ENCODE measurements at places on chromosomes 13 and 19. TPM values are rescaled to one million over a fixed set of nuclear protein-coding genes. Genes with fewer than 3 reads are reported as not detected.

Gene GTF3A
- total RNA-seq: 73.3 TPM

Gene VAV1
- not detected for total RNA-seq

- no peaks in the 10 kb centered on the region for H3K4me1 ChIP-seq
- no peaks in the 10 kb centered on the region for H3K27me3 ChIP-seq
- no peak overlapping the region for H3K27ac ChIP-seq
- DNase-seq: no peak
These were observed 193.2 kb upstream of the UBL3 start for GRCh38 chr13:30043631-30043925.

DNA sequence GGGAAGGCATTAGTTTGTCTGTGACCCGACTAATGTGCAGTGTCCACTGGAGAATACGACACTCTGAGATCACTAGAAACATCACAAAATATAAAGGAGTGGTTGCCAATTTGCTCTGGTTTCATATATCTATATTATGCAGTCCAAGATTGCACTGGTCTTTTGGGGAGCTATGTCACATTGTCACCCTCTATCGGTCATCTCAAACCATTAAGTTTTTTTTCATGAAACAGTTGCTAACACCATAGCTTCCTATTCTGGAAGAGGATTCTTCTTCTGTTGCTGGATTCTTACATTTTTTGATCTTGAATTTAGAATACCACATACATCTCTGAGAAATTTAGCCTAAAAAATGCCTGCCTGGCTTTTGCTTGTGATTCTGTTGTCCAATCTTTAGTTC lies 168.6 kb downstream of the LACC1 start:
- peaks cover 7% of the 10 kb centered on the region for H3K27me3 ChIP-seq
- no peaks in the 10 kb centered on the region for H3K4me1 ChIP-seq
- no peak for DNase-seq
- no peak overlapping the region for H3K4me3 ChIP-seq

- H3K4me1 ChIP-seq: no peaks in the 10 kb centered on the region
- H3K4me3 ChIP-seq: no peak overlapping the region
- no peaks in the 10 kb centered on the region for H3K36me3 ChIP-seq
- H3K27ac ChIP-seq: no peak overlapping the region
- no peak for DNase-seq
- peaks cover 9% of the 10 kb centered on the region for H3K27me3 ChIP-seq
These were observed 225.3 kb downstream of the LACC1 start for GRCh38 chr13:44104969-44105368.

Gene AXL
- 172 TPM for total RNA-seq

Gene OR7C1
- not detected for total RNA-seq

- peaks cover 13% of the 10 kb centered on the region for H3K36me3 ChIP-seq
- DNase-seq: peak; percentile 59
- peaks cover 15% of the 10 kb centered on the region for H3K4me1 ChIP-seq
- H3K4me3 ChIP-seq: no peak overlapping the region
- H3K27ac ChIP-seq: peak overlapping the region; percentile 12
These were observed 2.9 kb downstream of the LSM7 start for GRCh38 chr19:2325281-2326046.

DNA sequence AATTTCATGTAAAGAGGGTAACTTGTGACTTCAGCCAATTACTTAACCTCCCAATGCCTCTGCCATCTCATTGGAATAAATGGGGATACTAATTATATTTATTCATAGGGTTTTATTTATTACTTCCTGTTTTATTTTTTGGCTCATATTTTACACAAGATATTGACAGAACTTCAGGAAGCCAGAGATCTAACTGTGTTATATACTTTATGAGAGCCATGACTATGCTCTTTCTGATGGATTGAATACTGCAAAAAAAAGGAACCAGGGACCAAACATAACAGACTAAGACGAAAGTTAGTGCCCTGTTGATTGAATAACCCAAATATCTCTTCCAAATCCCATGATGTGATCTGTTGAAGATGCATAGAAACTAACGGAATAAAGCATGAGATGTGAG lies 243.3 kb upstream of the STARD13 start:
- no peak for DNase-seq
- no peak overlapping the region for H3K4me3 ChIP-seq
- H3K36me3 ChIP-seq: no peaks in the 10 kb centered on the region
- H3K27ac ChIP-seq: no peak overlapping the region
- H3K4me1 ChIP-seq: no peaks in the 10 kb centered on the region

- no peak for DNase-seq
- H3K4me3 ChIP-seq: no peak overlapping the region
- H3K27ac ChIP-seq: no peak overlapping the region
- H3K4me1 ChIP-seq: peaks cover 8% of the 10 kb centered on the region
- peaks cover 7% of the 10 kb centered on the region for H3K27me3 ChIP-seq
- H3K36me3 ChIP-seq: no peaks in the 10 kb centered on the region
These were observed 1.5 kb downstream of the UNC13A start for GRCh38 chr19:17686592-17687024.

Gene CCL25
- total RNA-seq: not detected

GRCh38 chr13:23817830-23818229 lies 71.4 kb downstream of the MIPEP start:
- peaks cover 3% of the 10 kb centered on the region for H3K4me1 ChIP-seq
- no peak for DNase-seq
- H3K27me3 ChIP-seq: no peaks in the 10 kb centered on the region
- H3K27ac ChIP-seq: no peak overlapping the region
- no peak overlapping the region for H3K4me3 ChIP-seq

GRCh38 chr13:97615266-97615665 lies 181.3 kb downstream of the RAP2A start:
- H3K4me3 ChIP-seq: no peak overlapping the region
- no peak for DNase-seq
- no peaks in the 10 kb centered on the region for H3K36me3 ChIP-seq
- no peaks in the 10 kb centered on the region for H3K4me1 ChIP-seq
- peaks cover 2% of the 10 kb centered on the region for H3K27me3 ChIP-seq

DNA sequence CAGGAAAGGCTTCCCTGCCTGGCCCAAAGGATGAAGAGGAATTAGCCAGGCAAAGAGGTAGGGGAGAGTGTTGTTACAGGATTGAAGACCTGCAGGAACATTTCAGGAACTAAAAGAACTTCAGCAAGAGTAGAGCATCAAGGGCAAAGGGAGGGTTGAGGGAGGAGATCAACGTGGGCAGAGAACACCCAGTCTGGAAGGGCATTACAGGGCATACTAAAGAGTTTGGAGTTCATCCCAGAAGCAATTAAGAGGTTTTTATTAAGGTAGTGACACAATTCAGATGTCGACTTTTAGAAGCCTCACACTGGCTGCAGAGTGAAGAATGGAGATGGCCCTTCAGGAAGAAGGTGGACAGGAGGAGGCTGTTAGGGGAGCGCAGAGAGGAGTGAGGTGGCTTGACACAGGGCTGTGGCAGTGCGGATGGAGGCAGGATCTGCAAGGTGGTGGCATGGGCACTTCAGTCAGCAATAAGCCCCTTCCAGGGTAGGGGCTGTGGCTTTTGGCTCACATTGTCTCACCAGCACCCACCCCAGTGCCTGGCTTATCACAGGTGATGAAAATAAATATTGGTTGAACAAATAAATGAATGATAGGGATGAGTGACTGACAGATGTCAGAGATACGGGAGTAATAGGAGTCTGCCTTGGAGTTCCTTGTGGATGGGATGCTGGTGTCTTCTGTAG lies 24.9 kb downstream of the TEX26 start:
- peaks cover 27% of the 10 kb centered on the region for H3K27me3 ChIP-seq
- DNase-seq: no peak
- no peaks in the 10 kb centered on the region for H3K36me3 ChIP-seq
- no peaks in the 10 kb centered on the region for H3K4me1 ChIP-seq
- H3K27ac ChIP-seq: no peak overlapping the region
- H3K4me3 ChIP-seq: no peak overlapping the region

DNA sequence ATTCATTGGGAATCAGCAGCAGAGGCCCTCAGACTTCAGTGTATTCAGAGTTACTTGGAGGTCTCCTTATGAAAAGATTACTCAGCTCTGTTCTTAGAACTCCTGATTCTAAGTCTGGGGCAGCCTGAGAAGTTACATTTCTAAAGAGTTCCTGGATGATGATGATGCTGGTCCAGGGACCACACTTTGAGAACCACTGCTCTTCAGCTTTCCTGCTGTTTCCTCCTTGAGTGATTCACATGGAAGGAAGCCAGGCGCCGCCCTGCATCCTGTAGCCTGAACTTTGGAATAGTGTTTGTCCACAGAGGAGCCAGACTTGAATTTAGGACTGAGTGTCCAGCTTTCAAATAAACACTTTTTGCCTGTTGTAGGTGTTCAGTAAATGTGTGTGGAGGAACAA lies 2.9 kb downstream of the CEBPG start:
- peaks cover 46% of the 10 kb centered on the region for H3K4me1 ChIP-seq
- peak; percentile 92 for DNase-seq
- peaks cover 10% of the 10 kb centered on the region for H3K36me3 ChIP-seq
- peak overlapping the region; percentile 94 for H3K27ac ChIP-seq
- peak overlapping the region; percentile 7 for H3K4me3 ChIP-seq

GRCh38 chr13:39129213-39129612 lies 91.0 kb downstream of the NHLRC3 start:
- no peak for DNase-seq
- no peaks in the 10 kb centered on the region for H3K4me1 ChIP-seq
- H3K36me3 ChIP-seq: no peaks in the 10 kb centered on the region
- peaks cover 10% of the 10 kb centered on the region for H3K27me3 ChIP-seq
- no peak overlapping the region for H3K27ac ChIP-seq
- H3K4me3 ChIP-seq: no peak overlapping the region

GRCh38 chr19:10812196-10812595 lies 23.8 kb downstream of the TMED1 start:
- H3K4me1 ChIP-seq: peaks cover 8% of the 10 kb centered on the region
- peak overlapping the region; percentile 19 for H3K27ac ChIP-seq
- DNase-seq: no peak
- peaks cover 4% of the 10 kb centered on the region for H3K36me3 ChIP-seq

GRCh38 chr19:51448011-51448410 lies 10.2 kb downstream of the SIGLEC8 start:
- no peaks in the 10 kb centered on the region for H3K27me3 ChIP-seq
- H3K4me3 ChIP-seq: no peak overlapping the region
- no peaks in the 10 kb centered on the region for H3K4me1 ChIP-seq
- no peak overlapping the region for H3K27ac ChIP-seq
- H3K36me3 ChIP-seq: no peaks in the 10 kb centered on the region

GRCh38 chr13:77328819-77329132 lies 1.9 kb upstream of the MYCBP2 start:
- peak overlapping the region; percentile 75 for H3K27ac ChIP-seq
- peaks cover 31% of the 10 kb centered on the region for H3K4me1 ChIP-seq
- H3K4me3 ChIP-seq: peak overlapping the region; percentile 69
- no peaks in the 10 kb centered on the region for H3K36me3 ChIP-seq
- peaks cover under 1% of the 10 kb centered on the region for H3K27me3 ChIP-seq

- H3K27me3 ChIP-seq: peaks cover 16% of the 10 kb centered on the region
- H3K4me3 ChIP-seq: no peak overlapping the region
- no peaks in the 10 kb centered on the region for H3K36me3 ChIP-seq
These were observed 3.9 kb upstream of the PLPP2 start for GRCh38 chr19:294946-295686.

Gene BRCA2
- 16.1 TPM for total RNA-seq

Gene MBD3
- 120 TPM for total RNA-seq

Gene PODNL1
- total RNA-seq: not detected

Gene CYP4F11
- not detected for total RNA-seq

- peaks cover 10% of the 10 kb centered on the region for H3K4me1 ChIP-seq
- no peak overlapping the region for H3K4me3 ChIP-seq
- H3K36me3 ChIP-seq: peaks cover 5% of the 10 kb centered on the region
- DNase-seq: no peak
These were observed 4.6 kb downstream of the AP2S1 start for GRCh38 chr19:46845959-46846459.

GRCh38 chr19:39846678-39847486 lies 703 bp upstream of the FBL start:
- H3K4me1 ChIP-seq: peaks cover 24% of the 10 kb centered on the region
- H3K27me3 ChIP-seq: no peaks in the 10 kb centered on the region
- no peaks in the 10 kb centered on the region for H3K36me3 ChIP-seq
- no peak for DNase-seq

- H3K27me3 ChIP-seq: no peaks in the 10 kb centered on the region
- no peaks in the 10 kb centered on the region for H3K4me1 ChIP-seq
- H3K36me3 ChIP-seq: no peaks in the 10 kb centered on the region
- H3K27ac ChIP-seq: no peak overlapping the region
These were observed 9.2 kb downstream of the QPCTL start for GRCh38 chr19:45701676-45702075.

Gene CRLF1
- total RNA-seq: not detected

- no peak for DNase-seq
- no peak overlapping the region for H3K27ac ChIP-seq
- H3K4me1 ChIP-seq: no peaks in the 10 kb centered on the region
- no peaks in the 10 kb centered on the region for H3K36me3 ChIP-seq
These were observed 7.8 kb downstream of the GAS6 start for GRCh38 chr13:113855931-113856715.

DNA sequence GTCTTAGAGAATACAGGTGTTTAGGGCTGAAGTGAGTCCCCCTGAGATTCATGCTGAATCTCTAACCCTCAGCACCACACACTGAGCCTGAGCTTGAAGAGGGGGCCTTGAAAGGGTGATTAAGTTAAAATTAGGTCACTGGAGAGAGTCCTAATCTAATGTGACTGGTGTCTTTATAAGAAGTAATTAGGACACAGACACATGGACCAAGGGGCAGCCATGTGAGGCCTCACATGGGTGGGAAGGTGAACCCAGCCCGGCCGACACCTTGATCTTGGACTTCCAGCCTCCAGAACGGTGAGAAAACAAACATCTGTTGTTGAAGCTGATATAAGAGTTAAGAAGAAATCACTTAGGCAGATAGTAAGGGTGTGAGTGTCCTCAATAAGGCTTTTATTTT lies 7.1 kb upstream of the RAB20 start:
- no peak for DNase-seq
- no peak overlapping the region for H3K4me3 ChIP-seq
- H3K27ac ChIP-seq: no peak overlapping the region
- H3K27me3 ChIP-seq: peaks cover 29% of the 10 kb centered on the region

DNA sequence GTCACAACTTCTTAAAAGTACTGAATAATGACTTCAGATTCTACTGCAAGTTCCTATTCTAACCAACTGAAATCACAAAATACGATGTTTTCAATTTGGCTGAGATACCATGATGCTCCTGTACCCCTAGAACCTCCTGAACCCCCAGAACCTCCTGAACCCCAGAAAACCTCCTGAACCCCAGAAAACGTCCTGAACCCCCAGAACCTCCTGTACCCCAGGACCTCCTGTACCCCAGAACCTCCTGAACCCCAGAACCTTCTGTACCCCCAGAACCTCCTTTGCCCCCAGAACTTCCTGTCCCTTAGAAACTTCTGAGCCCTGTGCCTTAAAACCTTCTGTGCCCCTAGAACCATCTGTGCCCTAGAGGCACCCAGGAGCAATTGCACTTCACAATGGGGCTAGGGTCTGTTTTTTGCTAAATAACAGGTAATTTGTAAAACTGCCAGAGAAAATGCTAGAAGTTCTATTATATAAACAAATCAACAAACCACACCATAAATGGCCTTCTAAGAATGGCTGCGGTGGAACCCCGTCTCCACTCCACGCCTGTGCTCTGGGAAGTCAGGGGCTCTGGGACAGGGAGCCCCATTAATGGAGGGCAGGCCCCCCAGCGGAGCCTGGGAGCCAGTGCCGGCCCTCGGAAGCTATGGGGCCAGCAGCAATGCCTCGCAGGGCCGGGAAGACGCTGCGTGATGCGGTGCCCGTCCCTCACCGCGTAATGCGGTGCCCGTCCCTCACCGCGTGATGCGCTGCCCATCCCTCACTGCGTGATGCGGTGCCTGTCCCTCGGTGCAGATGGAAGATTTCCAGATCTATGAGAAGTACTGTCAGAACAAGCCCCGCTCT lies 21.3 kb upstream of the F7 start:
- no peaks in the 10 kb centered on the region for H3K36me3 ChIP-seq
- no peaks in the 10 kb centered on the region for H3K27me3 ChIP-seq
- no peak for DNase-seq
- no peak overlapping the region for H3K4me3 ChIP-seq
